ENCODE measurements at places on chromosomes 1 and 21. TPM values are rescaled to one million over a fixed set of nuclear protein-coding genes. Genes with fewer than 3 reads are reported as not detected.

GRCh38 chr21:39265603-39266002, 47.8 kb downstream of the BRWD1 start:
- H3K27me3 ChIP-seq, result no peaks in the 10 kb centered on the region
- peaks cover 21% of the 10 kb centered on the region for H3K36me3 ChIP-seq
- no peak overlapping the region for H3K4me3 ChIP-seq
- DNase-seq, result no peak
- H3K4me1 ChIP-seq, result no peaks in the 10 kb centered on the region

DNA sequence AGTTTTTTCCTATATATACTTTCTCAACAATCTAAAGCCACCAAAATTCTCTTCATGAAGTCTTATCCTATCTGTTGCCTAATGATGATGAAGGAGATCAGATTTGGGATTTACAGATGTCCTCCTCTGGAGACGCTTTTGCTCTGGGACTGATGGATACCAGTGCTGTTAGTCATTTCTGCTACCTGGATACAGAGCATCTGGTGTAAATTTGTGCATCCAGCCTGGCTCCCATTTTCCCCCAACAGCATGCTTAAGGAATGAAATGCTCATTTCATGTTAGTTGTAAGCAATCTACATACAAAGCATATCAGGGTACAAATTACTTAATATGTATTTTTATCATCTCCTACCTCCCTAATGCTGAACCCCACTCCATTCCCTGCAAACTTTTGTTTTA, 57.7 kb downstream of the HNRNPR start:
- no peak for DNase-seq
- no peak overlapping the region for H3K27ac ChIP-seq
- H3K4me1 ChIP-seq, result peaks cover 18% of the 10 kb centered on the region

GRCh38 chr21:29157080-29157479, 26.6 kb downstream of the MAP3K7CL start:
- no peak for DNase-seq
- H3K27ac ChIP-seq, result no peak overlapping the region

GRCh38 chr1:185632659-185633423, 101.3 kb upstream of the HMCN1 start:
- no peak for DNase-seq
- H3K27me3 ChIP-seq, result no peaks in the 10 kb centered on the region
- no peak overlapping the region for H3K4me3 ChIP-seq
- no peak overlapping the region for H3K27ac ChIP-seq

GRCh38 chr1:100076744-100077143, 56.0 kb downstream of the SASS6 start:
- no peak overlapping the region for H3K27ac ChIP-seq
- H3K4me3 ChIP-seq, result no peak overlapping the region
- H3K36me3 ChIP-seq, result peaks cover 19% of the 10 kb centered on the region
- H3K27me3 ChIP-seq, result no peaks in the 10 kb centered on the region
- H3K4me1 ChIP-seq, result no peaks in the 10 kb centered on the region

- DNase-seq, result no peak
- no peaks in the 10 kb centered on the region for H3K36me3 ChIP-seq
- H3K4me1 ChIP-seq, result peaks cover 8% of the 10 kb centered on the region
- H3K27ac ChIP-seq, result no peak overlapping the region
- H3K4me3 ChIP-seq, result no peak overlapping the region
These were observed 113.6 kb downstream of the HLCS start for GRCh38 chr21:36852864-36853263.

DNA sequence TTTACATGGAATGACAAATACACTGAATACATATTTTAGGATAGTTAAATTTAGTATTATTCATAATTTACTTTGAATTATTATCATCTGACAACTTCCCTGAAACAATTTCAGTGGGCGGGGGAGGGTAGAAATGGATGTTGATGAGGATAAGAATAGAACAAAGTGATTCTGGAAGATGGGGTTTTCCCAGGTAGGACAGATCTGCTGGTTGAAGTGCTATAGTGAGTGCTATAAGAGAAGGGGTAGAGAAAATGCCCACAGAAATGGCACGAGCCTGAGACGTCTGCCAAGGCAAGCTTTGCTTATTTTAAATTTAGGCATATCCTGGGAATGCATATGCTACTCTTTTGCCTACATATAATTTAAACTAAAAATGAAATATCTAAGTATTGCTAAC, 3.2 kb downstream of the CFH start:
- H3K27ac ChIP-seq, result no peak overlapping the region
- no peaks in the 10 kb centered on the region for H3K27me3 ChIP-seq
- H3K36me3 ChIP-seq, result no peaks in the 10 kb centered on the region

- no peak for DNase-seq
- H3K27ac ChIP-seq, result no peak overlapping the region
- no peaks in the 10 kb centered on the region for H3K27me3 ChIP-seq
- H3K36me3 ChIP-seq, result no peaks in the 10 kb centered on the region
- no peak overlapping the region for H3K4me3 ChIP-seq
- no peaks in the 10 kb centered on the region for H3K4me1 ChIP-seq
These were observed 63.2 kb downstream of the CASQ2 start for GRCh38 chr1:115705085-115705951.

DNA sequence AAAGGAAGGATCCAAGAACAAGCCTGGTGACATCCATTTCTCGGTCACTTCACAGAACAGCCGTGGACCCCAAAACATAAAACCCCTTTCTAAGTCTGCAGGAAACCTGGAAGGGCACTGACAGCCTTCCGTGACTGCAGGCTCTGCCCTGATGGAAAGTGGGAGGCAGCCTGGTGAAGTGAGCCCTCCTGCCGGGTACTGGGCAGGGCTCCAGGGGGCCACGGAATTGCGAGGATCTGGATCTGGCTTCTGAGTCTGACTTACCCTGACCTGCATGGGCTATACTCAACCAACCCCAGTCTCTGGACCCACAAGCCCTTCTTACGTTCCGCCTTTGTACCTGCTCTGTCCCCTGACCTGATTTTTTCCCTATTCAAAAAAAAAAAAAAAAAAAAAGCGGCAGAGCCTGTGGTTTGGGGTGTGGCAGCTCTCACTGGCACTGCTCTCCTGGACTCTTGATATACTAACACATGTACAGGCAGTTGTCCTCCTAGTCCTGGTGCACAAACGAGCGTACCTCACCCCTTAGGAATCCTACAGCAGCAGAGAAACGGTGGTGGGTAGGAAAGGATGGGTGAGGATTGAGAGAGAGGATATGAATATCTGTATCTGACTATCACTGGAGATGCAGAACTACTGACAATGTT, 82.9 kb downstream of the BEND5 start:
- H3K4me3 ChIP-seq, result no peak overlapping the region
- H3K27me3 ChIP-seq, result peaks cover 14% of the 10 kb centered on the region
- DNase-seq, result no peak
- H3K4me1 ChIP-seq, result no peaks in the 10 kb centered on the region
- H3K36me3 ChIP-seq, result no peaks in the 10 kb centered on the region
- no peak overlapping the region for H3K27ac ChIP-seq

- no peaks in the 10 kb centered on the region for H3K27me3 ChIP-seq
- H3K4me1 ChIP-seq, result no peaks in the 10 kb centered on the region
- H3K27ac ChIP-seq, result no peak within 1 kb of the TSS
- H3K4me3 ChIP-seq, result no peak within 1 kb of the TSS
- H3K36me3 ChIP-seq, result no peaks in the 10 kb centered on the region
These were observed at the start of gene TRIM58 for GRCh38 chr1:247857069-247857984. Gene TRIM58 (plus strand): TSS chr1:247857187. CDS start chr1:247857247, 60 bp downstream.

DNA sequence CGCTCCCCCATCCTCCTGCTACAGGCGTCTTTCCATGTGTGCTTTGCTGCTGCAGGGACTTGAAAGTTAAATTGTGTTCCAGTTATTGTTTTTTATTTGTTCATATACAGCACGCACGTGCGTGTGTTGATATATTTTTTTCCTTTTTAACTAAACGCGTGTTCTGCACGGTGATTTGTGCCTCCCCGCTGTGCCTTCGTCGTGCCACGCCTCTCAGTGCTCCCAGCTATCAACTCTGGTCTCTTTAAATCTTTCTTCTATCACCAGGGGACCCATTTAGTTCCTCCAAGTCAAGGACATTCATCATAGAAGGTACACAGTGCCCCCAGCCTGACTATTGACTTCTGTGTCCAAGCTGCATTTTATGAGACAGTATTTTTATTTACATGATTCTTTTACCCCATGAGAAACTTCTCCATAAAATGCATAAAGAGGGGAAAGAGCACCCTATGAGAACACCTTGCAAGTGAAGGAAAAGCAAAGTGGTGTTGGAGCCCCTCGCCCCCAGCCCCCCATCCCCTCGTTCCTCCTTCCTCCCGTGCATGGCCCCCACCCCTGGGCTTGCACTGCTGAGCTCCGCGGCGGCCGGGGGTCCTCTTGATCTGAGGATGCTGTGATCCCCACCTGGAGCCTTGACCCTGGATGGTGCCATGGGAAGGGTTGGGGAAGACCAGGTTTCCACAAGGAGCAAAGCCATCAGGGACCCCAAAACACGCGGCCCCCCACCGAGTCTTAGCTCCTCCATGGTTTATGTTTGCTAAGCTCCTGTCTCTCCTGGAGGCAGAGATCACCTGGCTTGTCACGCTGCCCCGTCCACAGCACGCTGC, 45.5 kb downstream of the KCNAB2 start:
- no peaks in the 10 kb centered on the region for H3K36me3 ChIP-seq
- H3K4me1 ChIP-seq, result no peaks in the 10 kb centered on the region
- H3K27me3 ChIP-seq, result no peaks in the 10 kb centered on the region

The LCE1D gene
- total RNA-seq, result not detected

- no peaks in the 10 kb centered on the region for H3K27me3 ChIP-seq
- no peak overlapping the region for H3K27ac ChIP-seq
- no peak for DNase-seq
- H3K4me3 ChIP-seq, result no peak overlapping the region
These were observed 58.0 kb downstream of the CLIC6 start for GRCh38 chr21:34726627-34727337.
